ENCODE measurements at places on chromosomes 16 and 17.
A peak's percentile ranks its signal among the peaks of the same experiment; 100 is the strongest.

DNA sequence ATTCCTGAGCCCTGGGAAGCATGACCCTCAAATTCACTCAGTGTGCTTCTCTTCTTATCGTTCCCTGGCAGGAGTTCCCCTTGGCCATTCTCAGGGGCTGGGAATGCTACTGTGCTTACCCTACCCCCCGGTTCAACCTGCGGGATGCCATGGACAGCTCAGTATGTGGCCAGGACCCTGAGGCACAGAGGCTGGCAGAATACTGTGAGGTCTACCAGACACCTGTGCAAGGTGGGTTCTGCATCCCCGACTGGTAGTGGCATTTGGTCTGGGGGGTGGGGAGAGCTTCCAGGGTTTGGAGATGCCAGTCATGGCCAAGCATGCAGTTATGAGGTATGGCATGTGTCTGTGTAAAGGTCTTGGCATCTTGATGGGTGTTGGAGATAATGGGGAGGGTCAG, 39.4 kb downstream of the WSCD1 start:
- no peak for DNase-seq

- DNase-seq = no peak
Observed at GRCh38 chr16:1184156-1184868, 31.4 kb downstream of the CACNA1H start.

GRCh38 chr16:85696781-85697180, 8.0 kb upstream of the GINS2 start:
- DNase-seq = no peak

GRCh38 chr16:53123747-53124146, 69.0 kb downstream of the CHD9 start:
- DNase-seq = no peak

DNA sequence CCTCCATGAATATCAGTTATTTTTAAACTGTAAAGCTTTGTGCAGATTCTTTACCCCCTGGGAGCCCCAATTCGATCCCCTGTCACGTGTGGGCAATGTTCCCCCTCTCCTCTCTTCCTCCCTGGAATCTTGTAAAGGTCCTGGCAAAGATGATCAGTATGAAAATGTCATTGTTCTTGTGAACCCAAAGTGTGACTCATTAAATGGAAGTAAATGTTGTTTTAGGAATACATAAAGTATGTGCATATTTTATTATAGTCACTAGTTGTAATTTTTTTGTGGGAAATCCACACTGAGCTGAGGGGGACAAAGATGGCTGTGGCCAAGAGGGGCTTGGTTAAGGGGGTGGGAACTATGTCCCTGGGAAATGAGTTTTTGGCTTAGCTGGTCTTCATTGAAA, 2.3 kb downstream of the CCL11 start:
- no peak for DNase-seq

DNA sequence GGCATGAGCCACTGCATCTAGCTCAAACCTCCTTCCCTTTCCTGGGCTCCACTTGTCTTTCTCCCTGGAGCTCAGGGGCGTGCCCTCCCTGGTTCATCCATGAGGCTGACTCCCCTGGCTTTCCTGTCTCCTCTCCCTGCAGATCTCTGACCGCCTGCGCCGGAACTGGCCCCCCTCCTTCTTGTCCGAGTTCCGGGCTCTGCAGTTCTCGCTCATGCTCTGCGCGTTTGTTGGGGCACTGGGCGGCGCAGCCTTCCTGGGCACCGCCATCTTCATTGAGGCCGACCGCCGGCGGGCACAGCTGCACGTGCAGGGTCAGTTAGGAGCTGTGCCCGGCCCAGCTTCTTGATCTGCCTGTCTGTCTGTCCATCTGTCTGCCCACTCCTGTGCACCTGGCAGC, 1.2 kb upstream of the LAT start:
- no peak for DNase-seq

DNA sequence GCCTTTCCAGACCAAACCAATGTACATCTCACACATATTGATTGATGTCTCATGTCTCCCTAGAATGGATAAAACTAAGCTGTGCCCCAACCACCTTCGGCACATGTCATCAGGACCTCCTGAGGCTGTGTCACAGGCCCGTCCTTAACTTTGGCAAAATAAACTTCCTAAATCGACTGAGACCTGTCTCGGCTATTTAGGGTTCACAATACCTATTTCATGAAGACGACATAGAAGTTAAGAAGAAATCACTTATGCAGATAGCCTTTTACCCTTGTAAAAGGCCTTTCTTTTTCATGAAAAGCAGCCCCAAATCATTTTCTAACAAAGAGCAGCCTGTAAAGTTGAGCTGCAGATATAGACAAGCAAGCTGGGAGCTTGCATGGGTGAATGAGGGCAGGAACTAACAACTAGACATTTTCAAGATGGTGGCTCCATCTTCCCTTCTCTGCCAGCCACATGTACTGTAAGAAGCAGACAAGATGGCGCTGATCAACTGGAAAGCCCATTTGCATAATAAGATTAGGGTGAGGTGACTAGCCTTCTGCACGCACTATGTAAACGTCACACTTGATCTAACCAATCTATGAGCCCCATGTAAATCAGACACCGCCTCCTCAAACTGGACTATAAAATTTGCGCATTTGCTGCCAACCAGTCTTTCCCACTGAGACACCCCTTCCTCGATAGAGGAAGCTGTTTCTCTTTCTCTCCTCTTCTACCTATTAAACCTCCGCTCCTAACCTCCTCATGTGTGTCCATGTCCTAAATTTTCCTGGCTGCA, 4.7 kb upstream of the KDM8 start:
- no peak for DNase-seq

GRCh38 chr16:86373276-86373901, 136.9 kb upstream of the FOXF1 start:
- DNase-seq = no peak

GRCh38 chr16:64693946-64694345, 427.9 kb downstream of the CDH11 start:
- DNase-seq = no peak

- DNase-seq = no peak
Observed at GRCh38 chr17:52048137-52048898, 110.2 kb downstream of the CA10 start.

GRCh38 chr16:23836078-23836403, 258 bp downstream of the PRKCB start:
- DNase-seq = no peak

- DNase-seq = peak; percentile 24
Observed at GRCh38 chr17:62705156-62705777, 77.8 kb downstream of the MRC2 start.

DNA sequence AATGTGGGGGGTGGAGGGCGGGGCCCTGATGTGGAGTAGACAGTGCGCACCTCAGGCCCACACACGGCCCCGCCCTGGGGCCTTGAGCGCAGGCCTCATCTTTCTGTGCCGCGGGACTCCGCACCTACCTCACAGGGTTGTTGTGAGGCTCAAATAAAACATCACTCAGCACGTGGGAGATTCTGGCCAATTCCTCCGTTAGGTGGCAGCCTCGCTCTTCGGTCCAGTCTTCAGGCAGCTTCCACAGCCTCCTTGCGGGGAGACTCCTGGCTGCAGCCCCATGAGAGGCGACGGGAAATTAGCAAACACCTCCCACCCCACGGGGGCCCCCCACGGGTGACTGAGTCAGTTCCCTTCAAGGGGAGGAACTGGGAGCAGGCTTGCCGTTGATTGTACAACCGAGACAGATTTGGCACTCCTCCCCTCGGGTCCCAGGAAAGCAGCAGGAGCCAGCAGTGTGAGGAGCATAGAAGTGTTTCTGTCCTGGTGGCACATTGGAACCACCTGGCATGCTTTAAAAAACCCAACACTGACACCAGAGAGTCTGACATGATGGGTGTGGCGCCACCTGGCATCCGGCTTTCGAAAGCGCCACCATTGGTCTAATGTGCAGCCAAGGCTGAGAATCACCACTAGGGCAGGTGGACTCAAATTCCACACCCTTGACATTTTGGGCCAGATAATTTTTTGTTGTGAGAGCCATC, 7.6 kb downstream of the MRM1 start:
- DNase-seq = no peak

GRCh38 chr17:9763643-9764042, 27.7 kb downstream of the DHRS7C start:
- DNase-seq = no peak

DNA sequence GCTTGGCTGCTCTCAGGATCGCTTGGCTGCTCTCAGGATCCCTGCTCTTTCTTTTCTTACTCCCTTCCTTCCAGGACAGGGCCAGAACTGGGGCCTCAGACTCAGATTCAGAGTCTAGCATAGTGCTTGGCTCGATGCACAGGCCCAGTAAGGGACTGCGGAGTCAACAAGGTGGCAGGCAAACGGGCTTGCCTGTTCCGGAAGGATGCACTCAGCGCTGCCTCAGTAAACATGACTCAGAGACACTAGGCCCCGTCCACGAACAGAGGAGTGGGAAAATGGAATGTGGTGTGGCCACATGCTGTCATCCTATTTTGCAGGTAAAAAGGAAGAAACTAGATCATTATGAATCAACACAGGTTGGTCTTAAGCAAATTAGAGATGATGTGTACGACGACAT, 9.8 kb downstream of the SPHK1 start:
- DNase-seq = no peak

DNA sequence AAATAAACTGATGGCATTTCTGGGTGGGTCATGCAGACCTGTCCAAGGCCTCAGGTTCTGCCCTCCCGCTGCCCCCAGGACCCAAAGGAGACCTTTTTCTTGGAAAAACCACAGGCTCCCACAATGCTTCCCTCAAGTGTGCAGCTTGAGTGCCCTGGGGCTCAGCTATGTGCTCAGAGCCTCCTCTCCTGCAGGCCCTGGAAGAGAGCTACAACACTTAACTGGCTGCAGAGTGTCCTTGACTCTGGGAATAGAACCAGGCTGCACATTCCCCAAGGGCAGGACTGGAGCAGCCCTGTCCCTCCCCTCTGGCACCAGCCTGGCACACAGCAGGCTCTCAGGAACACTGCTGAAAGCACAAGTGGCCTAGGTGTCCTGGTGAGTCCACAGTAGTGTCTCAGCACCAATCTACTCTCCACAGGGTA, 4.8 kb upstream of the SREBF1 start:
- DNase-seq = peak; percentile 83

GRCh38 chr17:34706029-34706428, 126.6 kb downstream of the TMEM132E start:
- peak; percentile 39 for DNase-seq

- no peak for DNase-seq
Observed at GRCh38 chr17:76451506-76451905, 1.4 kb downstream of the UBE2O start.

GRCh38 chr16:86923656-86924055, 345.3 kb downstream of the FOXL1 start:
- DNase-seq = no peak

GRCh38 chr17:12995896-12996295, 21.9 kb downstream of the ELAC2 start:
- DNase-seq = no peak

GRCh38 chr16:85216522-85217375, 104.5 kb upstream of the CIBAR2 start:
- no peak for DNase-seq

DNA sequence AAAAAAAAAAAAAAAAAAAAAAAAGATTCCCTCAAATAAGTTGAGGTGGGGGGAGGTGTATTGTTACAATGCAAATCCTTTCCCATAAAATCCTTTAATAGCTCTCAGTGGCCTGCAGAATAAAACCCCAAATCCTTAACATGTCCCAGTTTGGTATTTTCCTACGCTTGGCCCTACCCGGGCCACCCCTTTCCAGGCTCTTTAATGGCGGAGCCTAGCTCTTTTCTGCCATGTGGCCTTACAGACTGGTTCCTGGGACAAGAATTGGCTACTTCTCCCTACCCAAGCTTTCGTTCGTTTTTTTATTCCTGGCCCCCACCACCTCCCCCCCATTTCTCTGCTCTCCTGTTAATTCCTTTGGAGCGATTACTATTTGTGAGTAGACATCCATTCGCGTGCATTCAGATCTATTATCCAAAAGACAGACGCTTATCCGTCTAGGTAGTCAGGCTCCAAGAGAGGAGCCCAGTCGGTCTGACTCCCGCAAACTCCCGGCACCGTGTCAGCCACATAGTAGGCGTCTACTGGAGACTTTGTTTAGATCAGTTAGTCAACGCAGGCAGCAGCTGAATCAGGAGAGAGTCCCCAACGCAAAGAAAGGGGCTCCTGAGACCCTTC, 813 bp upstream of the THAP11 start:
- no peak for DNase-seq

DNA sequence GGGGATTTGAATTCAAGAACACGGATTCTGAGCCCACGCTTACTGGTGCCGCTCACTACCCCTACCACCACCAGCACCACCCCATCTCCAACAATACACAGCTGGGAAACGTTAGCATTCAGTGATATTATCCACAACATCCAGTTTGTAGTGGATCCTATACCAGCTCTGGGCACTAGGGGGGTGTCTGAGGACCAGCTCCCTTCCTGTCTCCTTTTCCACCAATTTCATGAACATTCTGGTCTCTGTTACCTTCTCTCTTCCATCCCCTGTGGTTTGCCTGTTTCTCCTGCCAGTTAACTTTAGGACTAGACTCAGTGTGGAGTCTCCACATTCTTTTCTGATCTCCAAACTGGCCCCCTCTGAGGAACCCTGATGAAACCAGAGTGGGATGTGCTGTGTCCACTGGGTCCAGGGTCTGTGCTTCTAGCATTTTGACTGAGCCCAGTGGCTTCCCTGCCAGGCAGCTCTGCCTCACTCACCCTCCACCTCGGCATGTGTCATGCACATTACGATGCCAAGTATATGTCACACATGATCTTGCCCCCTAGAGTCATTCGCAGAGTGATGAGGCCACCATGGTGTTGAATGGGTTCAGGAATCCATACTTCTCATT, 187.0 kb upstream of the CDH13 start:
- DNase-seq = no peak

DNA sequence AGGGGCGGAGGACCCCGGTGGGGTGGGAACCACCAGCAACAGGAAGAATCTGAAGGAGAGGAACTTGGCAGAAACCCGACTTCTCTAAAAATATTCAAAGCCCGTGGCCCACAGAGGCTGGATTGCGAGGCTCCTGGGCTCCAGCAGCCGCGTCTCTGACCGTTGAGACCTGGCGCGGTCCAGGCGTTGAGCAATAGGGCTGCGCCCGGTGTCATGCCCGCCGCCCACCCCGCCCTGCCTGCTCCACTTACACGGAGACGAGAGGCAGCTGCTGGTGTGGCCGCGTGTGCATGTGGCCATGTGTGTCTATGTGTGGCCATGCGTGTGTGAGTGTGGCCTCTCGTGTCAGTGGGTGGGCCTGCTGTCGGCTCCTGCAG, 83.6 kb downstream of the IRF8 start:
- peak; percentile 42 for DNase-seq

GRCh38 chr16:83403761-83404160, 404.0 kb upstream of the HSBP1 start:
- DNase-seq = no peak

DNA sequence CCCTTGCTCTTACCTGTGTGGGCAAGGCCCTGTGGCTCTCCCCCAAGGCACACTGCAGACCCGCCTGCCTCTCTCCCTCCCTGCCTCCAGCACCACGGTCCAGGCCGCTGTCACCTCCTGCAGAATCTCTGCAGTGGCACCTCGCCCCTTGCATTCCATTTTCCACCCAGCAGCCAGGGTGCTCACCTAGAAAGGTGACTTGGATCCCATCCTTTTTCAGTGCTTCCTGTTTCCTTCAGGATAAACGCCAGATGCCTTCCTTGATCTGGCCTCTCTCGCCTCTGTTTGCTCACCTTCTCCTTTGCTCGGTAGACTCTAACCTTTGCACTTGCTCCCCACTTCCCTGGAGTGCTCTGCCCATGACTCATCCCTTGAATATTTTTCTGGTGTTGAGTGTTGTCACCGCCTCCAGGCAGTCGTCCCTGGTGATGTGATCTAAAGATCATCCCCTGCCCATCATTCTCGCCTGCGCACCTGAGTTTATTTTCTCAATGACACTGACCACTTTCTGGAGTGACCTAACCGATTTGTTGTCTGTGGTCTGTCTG, 79.2 kb upstream of the LGALS9 start:
- no peak for DNase-seq

- DNase-seq = no peak
Observed at GRCh38 chr17:32123782-32124181, 18.5 kb upstream of the RHOT1 start.
